ENCODE measurements at places on chromosomes 12 and 14.
A peak's percentile ranks its signal among the peaks of the same experiment; 100 is the strongest.

GRCh38 chr14:80483331-80483730 is 272.0 kb upstream of the DIO2 start:
- DNase-seq = no peak

DNA sequence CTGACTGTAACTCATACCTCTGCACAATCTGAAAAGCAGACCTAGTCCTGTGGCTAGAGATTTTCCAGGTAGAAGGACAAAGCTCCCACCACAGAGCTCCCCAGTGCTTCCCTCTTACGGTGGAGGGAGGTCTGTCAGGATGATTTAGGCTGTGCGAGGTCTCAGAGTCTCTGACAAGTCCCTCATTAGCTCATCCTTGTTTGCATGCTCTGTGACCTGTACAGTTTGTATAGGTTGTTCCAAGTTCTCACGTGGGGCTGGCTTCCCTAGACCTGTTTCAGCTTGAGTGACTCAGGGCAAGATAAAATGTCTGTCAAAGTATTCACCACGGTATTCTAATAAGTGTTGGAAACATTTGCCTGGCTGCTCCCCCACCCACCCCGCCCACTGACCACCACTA is 34.8 kb downstream of the ASCL1 start:
- DNase-seq = no peak

- DNase-seq = no peak
Measured at GRCh38 chr14:64736271-64737169, 32.3 kb downstream of the PLEKHG3 start.

GRCh38 chr14:51118993-51119392 is 24.1 kb upstream of the TRIM9 start:
- DNase-seq = no peak

- DNase-seq = no peak
Measured at GRCh38 chr12:102891756-102892155, 25.3 kb downstream of the PAH start.

DNA sequence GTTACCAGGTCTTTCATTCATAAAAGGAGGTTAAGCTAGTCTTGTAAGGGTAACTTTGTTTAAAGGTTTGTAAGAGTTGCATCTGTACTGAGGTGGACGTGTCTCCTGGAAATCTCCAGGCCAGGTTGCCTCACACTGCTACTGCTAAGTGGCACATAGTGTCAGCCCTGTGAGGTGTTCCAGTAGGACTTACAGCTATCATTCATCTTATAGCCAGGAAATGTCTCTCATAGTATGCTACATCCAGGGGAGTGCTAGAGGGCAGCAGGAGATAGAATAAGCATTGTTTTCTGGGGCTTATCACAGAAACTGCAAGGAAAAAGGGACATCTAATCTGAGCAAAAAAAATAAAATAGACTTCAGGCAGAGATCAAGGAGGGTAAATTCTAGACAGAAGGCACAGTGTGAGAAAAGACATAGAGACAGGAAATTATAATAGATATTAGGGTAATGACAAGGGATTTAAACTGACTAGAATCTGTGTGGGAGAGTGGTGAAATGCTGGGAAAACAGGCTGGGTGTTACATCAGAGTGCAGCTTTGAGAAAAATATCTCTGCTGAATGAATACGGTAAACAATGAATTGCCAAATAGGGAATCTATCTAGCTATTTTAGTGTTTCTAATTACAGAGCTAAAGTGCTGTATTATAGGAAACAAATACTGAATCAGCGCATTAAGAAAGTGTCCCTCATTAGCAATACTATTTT is 205.1 kb upstream of the ABCD2 start:
- no peak for DNase-seq

DNA sequence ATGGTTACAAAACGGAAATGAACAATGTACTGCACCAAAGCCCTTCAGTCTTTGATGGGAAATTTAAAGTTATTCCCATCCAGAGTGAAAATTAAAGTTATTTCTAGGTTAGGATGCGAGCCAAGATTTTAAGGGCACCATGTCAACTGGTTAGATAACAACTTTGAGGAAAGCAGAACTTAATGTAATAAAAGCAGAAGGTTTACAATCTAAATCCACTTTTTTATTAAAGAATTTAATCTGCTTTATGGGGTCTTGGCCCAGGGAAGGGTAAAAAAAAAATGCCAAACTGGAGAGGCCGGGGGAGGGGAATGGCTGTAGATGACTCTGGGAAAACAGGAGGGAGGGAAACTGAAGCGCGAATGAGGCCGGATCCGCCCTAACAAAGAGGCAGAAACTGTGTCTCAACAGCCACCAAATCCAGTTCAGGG is 108.2 kb upstream of the ATF7IP start:
- no peak for DNase-seq

DNA sequence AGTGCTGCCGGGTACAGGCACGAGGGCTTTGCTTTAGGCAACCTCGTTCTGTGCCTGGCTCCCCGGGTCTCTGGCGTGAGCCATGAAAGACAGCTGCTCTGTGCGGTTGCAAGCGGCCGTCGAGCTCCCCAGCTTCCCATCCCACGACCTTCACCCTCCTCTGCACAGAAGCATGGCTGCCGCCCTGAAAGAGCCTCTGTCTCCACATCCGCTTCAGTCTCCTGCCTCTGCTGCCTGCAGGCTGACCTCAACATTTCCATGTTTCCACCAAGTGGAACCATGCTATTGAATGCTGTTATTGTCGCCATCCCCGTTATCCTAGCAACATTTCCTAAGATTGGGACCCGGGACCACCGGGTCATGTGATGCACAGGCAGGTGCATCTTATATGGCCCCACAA is 57.1 kb downstream of the KDM2B start:
- no peak for DNase-seq

GRCh38 chr12:109524466-109525278 is 47.2 kb downstream of the UBE3B start:
- no peak for DNase-seq

DNA sequence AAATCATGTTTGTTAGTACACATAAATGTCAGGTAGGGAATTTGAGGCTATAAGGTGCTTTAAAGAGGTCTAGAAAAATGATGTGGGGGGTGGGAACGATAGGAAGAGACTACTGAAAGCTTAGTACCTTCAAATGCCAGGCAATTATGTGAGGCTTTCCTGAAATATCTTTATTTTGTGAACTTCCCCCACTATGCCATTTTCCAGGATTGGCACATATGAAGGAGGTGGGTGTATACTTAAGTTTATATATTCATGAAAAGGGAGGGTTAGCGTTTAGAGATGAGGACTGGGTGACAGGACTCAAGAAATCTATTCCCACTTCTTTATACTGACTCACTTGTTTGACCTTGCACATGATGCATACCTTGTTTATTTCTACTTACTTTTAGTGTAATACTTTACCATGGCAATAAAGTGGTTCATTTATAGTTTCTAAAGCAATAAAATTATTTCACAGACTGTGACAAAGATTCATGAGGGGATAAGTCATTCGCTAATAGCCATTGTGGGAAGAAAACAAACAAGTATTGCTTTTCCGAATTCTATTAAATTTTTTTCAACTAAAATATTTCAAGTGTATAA is 77.1 kb downstream of the PLEKHA5 start:
- no peak for DNase-seq

DNA sequence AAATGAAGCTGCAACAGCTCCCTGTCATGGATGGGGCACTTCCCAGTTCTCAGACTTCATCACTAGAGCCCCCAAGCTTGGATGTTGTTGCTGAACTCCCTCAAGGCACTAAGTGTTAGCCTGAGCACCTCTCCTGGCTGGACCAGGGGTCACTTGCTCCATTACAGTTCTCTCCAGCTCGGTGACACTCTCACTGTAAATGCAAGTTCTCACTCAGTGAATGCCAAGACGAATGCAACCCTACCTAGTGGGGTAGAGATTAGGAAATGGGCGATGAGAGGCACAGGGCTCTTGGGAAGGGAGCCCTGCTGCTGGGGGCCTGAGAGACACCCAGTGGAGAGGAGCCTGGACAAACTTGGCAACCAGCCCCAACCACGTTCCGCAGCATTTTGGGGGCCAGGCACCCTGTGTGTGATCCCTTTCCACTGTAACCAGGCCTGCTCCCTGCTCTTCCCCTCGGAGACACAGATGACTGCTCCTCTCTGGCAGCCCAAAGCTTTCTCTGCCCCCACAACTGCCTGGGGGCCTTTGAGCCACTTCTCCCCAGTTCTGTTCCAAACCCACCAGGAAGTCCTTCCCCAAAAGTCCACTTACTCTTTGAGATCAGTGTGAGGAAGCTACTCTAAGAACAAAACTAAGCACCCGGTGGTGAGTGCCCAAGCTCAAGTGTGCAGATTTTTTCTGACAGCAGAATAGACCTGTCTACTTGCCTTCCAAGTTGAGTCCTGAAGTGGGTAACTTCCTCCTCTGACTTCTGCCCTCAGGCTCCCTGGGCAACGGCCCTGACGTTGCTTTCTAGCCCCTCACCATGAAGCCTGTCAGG is 8.0 kb upstream of the SELPLG start:
- no peak for DNase-seq

- no peak for DNase-seq
Measured at GRCh38 chr14:74592476-74593201, 19.4 kb downstream of the LTBP2 start.

DNA sequence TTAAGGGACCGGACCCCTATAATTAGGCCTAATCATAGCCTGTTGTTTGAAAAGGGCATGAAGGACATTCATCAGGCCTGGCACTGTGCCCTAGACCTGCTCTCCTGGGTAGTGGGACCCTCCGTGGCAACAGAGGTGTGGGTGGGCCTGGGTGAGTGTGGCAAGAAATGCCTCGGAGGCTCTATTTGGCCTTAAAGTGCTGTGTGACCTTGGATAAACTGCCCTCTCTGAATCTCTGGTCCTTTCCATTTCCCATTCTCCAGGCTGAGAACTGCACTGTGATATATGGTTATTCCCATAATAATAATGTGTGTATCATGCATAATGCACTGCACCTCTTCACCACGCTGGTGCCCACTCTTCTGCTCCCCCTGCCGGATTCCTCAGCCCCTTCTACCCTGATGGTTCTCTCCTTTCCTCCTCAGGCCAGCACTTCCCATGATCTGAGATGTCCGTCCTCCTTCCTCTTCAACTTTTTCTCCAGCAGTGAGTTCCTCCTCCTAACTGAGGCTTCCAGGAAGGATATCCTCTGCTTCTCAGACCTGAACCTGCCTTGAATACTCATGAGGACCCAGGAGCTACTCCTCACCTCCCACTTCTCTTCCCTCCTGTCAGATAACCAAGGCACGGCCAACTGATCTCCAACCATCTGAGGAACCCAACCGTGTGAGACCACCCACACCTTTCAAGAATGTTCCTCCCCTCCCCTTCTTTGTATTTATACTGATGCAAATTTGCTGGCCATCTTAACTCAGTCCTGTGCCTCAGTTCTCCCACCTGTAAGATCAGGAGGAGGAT is 111.0 kb upstream of the PZP start:
- no peak for DNase-seq

DNA sequence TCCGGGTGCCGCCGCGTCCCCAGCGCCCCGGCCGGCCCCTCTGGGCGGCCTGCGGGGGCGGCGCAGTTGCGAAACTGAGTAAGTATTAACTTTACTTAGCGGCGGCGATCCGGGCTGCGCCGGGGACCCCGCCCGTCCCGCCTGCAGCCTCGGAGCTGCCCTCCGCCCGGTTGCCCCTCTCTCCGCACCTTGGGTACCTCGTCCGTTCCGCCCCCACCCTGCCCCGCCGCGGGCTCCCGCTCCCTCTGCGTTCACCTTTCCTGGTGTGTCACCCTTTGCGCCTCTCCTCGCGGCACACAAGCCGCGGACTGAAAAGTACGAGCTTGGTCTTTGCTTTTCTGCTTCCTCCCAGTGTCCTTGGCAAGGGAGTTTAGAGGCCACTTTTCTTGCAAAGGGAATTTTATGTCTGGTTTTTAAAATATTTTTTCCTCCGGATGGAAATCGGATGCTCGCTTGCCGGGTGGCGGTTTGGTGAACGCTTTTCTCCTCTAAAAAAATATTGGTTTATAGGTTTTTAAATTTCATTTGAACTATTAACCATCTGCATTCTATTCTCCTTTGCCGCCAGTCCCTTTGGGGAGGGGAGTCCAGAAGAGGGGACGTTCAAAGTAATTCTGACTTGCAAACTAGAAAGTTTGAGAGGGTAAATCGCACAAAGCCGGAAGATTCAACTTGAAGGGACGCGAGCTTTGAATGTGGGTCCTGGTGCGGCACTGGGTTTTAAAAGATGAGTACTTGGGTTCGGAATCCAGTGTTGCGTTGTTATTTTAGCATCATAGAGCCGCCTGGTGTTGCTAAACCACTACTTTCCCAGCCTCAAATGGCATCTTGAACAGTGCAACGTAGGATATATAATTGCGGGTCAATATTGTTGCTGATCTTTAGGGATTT is 834 bp downstream of the RASSF8 start:
- peak; percentile 87 for DNase-seq

- peak; percentile 41 for DNase-seq
Measured at GRCh38 chr12:55470088-55470829, at the start of gene OR6C70. OR6C70 (minus strand) TSS chr12:55470138; CDS start chr12:55470138, 0 bp downstream.

GRCh38 chr14:98321841-98322240 is 950.2 kb downstream of the BCL11B start:
- DNase-seq = no peak

DNA sequence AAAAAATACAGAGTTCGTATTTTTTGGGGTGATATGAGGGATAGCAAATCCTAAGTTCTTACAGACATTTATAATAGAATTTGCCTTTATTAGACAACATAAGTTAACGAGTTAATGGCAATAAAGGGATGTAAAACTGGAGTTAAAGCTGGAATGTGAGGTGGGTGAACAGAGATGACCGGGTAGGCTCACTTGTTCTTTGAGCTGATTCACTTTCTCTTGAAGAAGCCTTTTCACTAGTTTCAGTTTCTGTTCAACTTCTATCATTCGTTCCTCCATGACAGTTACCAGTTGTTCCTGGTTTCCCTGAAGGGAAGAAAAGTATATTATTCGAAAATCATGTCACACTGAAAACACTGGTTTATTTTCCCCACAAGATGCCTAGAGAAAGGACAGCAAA is 57.7 kb upstream of the SAV1 start:
- no peak for DNase-seq

DNA sequence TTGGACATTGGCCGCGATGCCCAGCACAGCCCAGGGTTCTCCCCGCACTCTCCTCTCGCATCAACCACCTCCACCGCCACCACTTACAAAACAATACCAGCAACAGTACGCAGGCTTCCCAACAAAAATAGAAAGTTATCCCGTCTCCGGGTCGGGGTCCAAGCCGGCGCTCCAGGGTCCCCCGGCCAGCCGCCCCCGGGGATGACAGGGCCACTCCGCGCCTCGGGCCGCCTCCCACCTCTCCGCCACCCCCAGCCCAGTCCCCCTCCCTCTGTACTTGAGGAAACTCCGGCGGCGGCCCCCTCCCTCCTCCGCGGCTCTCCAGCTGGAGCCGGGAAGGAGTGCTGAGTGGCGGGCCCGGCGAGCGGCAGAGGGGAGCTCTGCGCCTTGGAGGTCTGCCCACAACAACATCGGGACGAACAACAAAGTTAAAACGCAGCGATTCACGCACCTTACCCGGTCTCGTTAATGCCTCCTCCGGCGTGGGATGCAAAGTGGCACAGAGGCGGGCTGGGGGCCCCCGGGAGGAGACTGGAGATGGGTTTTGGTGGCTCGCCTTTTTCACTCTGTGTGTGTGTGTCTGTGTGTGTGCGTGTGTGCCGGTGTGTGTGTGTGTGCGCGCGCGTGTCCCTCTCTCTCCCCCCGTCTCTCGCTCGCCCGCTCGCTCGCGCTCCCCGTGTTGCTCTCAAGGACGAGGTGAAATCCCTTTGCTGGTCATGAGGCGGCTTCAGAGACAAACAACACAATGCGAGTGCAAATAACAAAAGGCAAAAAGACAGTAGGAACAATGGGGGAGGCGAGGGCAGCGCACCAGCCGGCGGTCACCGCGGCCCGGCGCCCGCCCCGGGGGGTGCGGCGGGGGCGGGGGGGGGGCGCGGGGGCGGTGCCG is 386.8 kb downstream of the BCAT1 start:
- DNase-seq = peak; percentile 30

Data from EL (cell line).